Neural crest cell (in vitro differentiated cells): ENCODE measurements at places on chromosomes 1 and 21. TPM values are rescaled to one million over a fixed set of nuclear protein-coding genes. Genes with fewer than 3 reads are reported as not detected.

NUDT4B gene
- total RNA-seq = not detected in 2 replicates

ITPKB gene
- 12.7 and 13.7 TPM in 2 replicates for total RNA-seq

DNA sequence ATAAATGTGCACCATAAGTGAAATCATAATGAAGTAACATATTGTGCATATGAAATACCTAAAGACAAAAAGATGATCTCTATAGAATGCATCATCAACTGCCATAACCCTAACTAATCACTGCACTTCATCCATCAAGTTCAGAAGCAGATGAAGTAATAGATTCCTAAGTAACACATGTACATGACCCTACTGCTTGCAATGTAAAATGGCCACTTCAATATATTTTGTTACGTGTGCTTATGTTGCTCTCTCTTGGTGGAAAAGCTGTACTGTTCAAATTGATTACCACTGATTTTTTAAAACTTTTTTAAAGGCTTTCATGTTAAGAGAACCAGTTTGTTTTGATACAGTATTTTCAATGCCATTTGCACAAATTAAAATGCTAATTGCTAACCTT, 141.8 kb downstream of the TTLL7 start:
- no peaks in the 10 kb centered on the region for H3K36me3 ChIP-seq
- H3K27me3 ChIP-seq = no peaks in the 10 kb centered on the region
- H3K27ac ChIP-seq = no peak overlapping the region
- no peak for DNase-seq

- no peaks in the 10 kb centered on the region for H3K27me3 ChIP-seq
- no peak overlapping the region for H3K4me3 ChIP-seq
- no peak for DNase-seq
- H3K4me1 ChIP-seq = peaks cover 4% of the 10 kb centered on the region
- H3K36me3 ChIP-seq = no peaks in the 10 kb centered on the region
These were observed 879.1 kb upstream of the NEGR1 start for GRCh38 chr1:73161418-73161817.

ST6GALNAC5 gene
- total RNA-seq = 37.4 and 45.6 TPM in 2 replicates

ACTN2 gene
- total RNA-seq = 0.54 and 0.91 TPM in 2 replicates

- H3K27me3 ChIP-seq = peaks cover 43% of the 10 kb centered on the region
- no peaks in the 10 kb centered on the region for H3K36me3 ChIP-seq
- no peaks in the 10 kb centered on the region for H3K4me1 ChIP-seq
- DNase-seq = no peak
- H3K27ac ChIP-seq = no peak overlapping the region
- H3K4me3 ChIP-seq = no peak overlapping the region
These were observed 24.1 kb downstream of the PIGM start for GRCh38 chr1:160007577-160008200.
